ENCODE measurements at places on chromosomes 6 and 20.
A peak's percentile ranks its signal among the peaks of the same experiment; 100 is the strongest.

DNA sequence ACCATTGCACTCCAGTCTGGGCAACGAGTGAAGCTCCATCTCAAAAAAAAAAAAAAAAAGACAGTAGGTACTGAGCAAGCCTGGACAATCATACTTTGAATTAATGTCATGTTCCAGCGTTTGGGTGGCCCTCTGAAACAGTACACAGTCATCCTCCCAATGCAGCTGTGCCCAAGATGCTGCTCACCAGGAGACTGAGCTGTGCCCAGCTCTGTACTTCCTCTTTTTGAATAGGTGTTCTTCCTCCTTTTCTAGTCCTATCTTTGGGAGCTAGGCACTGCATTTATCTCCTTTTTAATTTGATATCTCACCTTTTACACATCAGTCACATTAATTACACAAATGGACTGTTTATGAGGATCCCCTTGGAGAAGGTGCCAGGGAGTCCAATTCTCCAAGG is 101.5 kb downstream of the RPP40 start:
- no peak for DNase-seq

DNA sequence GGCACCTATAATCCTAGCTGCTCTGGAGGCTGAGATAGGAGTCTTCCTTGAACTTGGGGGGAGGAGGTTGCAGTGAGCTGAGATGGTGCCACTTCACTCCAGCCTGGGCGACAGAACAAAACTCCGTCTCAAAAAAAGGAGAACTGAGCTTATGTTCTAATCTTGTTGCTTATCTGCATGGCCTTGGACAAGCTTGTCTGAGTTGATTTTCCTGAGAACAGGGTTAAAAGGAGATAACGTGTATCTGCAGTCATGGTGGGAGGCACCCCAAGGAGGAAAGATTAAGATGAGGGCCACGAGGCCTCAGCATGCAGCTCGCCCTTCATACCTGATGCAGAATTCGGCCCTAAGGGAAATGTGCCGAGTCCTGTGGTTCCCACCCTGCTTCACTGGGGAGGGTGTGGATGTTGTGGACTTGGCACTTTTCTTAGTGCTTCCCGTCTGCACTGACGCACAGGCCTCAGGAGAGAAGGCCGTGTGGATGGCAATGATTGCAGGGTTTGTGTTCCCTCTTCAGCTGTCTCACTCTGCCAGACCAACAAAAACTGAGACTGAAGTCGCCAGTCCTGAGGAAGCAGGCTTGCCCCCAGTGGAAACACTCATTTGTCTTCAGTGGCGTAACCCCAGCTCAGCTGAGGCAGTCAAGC is 56.3 kb downstream of the EZR start:
- DNase-seq = no peak

DNA sequence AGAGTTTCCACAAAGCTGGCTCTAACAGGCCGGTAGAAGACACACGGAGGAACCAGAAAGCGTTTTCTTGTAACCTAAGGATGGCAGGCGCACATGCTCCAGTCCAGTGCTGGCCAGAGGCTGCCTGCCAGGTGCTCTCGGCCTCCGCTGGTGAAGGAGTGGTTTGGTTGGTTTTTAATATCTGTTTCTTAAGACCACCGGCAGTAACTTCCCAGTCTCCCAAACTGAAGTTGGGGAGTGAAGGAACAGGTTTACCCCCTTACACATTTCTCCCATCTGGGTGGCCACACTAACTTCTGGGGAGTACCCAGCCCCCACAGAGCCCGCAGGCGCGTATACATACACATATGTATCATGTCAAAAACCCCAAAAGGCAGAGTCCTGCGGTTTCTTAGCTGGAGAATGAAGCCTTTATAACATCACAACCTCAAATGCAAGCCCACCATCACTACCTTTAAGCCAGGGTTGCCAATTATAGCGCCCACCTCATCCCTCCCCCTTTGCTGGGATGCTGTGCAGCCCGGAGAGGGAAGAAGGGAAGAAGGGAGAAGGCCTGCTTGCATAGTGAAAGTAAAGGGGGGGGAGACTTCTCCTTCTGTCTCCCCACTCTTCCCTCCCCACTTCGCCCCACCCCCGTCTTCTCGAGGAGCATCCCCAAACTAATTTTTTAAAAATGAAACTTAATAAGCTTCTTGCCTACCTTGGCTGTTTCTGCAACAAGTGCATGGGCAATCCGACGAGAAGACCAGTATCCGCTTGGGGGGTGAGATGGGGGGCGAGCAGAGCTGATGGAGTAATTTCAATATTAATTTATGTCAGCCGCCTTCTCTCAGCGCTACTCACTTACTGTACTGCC is 1.0 kb downstream of the TRERF1 start:
- DNase-seq = no peak

DNA sequence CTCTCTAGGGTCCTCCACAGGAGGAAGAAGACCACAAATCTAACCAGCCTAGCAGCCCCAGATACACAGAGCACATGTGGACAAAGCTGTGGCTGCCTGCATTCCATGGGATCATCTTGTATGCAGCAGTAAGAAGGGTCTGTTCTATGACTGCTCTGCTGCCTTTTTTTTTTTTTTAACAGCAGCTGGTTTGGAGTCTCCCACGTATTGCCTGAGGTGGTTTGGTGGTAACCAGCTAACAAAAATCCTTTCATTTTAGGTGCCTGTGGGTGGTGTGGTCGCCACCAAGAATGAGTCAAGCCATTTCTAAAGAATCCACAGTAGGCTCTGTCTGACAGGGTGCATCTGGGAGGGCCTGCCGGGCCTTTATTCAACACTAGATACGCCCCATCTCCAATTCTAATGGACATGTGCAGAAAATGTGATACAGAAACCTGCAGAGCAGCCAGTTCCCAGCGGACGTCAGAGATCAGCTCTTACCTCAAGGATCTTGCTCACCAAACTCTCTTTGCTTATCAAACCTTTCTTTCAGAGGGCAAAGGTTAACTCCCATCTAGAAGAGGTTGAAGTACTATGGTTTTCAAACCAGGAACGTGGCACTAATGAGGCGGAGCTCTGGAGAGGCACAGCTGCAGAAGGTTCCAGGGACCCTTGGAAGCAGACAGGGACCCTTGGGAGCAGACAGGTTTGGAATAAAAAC is 32.0 kb downstream of the GNAS-AS1 start:
- DNase-seq = no peak

GRCh38 chr20:31967830-31968249 is at the start of gene XKR7:
TSS of gene XKR7 (plus strand) at chr20:31968151. CDS start at chr20:31968176, 25 bp downstream.
- DNase-seq = no peak

GRCh38 chr6:36917541-36918193 is 31.9 kb downstream of the C6orf89 start:
- no peak for DNase-seq

GRCh38 chr6:11615214-11615602 is 77.7 kb downstream of the TMEM170B start:
- DNase-seq = no peak

DNA sequence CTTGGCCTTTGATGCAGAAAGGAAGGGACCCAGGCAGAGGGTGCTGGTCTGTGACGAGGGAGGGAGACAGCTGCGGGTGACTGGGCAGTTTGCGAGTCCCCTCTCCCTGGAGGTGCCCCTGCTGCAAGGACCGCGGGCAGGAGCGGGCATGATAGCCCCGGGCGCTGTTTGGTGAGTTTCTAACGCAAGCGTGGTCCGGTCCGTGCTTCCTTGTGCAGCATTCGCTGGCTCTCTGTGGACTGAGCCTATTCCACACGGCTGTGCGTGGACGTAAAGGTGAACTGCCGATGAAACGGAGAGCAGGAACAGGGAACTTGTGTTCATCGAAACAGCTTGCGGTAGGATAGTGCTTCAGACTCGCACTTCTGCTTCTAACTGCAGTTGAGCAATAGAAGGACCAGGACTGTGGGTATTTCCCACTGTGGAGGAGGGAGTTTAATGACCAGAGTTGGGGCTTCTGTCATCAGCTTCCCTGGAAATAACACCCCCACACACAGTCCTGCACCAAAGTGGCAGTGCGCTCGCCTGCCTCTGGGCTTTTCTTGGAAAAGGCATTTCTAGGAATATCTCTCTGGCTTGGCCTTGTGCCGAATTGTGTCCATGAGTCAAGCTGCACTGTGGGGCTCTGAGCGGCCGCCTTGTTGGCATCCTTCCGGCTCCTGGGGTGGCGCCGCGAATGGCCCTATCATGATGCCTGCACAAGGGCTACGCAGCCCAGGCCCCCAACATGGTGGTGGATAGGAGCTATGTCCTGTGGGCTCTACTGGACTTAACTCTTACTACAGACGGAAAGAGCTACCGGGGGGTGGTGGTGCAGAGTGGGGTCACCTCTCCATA is 48.9 kb downstream of the DUSP22 start:
- no peak for DNase-seq

GRCh38 chr6:72916906-72917305 is 295.0 kb downstream of the KCNQ5 start:
- no peak for DNase-seq

GRCh38 chr6:30167101-30167500 is 3.8 kb downstream of the TRIM15 start:
- DNase-seq = no peak

DNA sequence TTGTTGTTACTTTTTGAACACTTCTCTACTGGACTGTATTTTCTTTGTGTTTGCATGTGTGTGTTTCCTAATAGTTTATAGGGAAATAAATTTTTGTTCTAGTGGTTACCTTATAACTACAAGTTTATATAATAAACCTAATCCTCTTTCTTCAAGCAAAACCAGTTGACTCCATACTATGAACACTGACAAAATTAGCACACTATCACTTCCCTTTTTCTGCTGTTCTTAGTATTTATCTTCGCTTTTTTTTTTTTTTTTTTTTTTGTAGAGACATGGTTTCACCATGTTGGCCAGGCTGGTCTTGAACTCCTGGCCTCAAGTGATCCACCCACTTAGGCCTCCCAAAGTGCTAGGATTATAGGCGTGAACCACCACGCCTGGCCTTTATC is 25.0 kb upstream of the C6orf62 start:
- no peak for DNase-seq

DNA sequence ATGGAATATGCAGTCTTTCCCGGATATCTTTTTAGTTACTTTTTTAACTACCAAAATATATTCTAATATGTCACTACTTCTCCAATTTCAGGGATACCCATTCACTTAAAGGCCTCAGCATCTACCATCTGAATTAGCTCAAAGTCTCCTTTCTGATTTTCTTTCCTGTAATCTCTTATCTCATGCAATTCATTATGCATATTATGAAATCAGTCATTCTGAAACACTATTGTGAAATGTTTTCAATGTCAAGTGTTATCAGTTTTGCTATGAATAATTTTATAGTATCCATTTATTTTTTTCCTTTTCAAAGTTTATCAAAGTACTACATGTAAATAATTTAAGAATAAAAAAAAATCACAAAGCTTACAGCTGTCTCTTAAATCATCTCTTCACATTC is 41.2 kb upstream of the TPBG start:
- DNase-seq = no peak

GRCh38 chr20:309841-310644 is 12.7 kb downstream of the ZCCHC3 start:
- peak; percentile 57 for DNase-seq

GRCh38 chr6:89916136-89916920 is 22.1 kb downstream of the GJA10 start:
- DNase-seq = no peak

DNA sequence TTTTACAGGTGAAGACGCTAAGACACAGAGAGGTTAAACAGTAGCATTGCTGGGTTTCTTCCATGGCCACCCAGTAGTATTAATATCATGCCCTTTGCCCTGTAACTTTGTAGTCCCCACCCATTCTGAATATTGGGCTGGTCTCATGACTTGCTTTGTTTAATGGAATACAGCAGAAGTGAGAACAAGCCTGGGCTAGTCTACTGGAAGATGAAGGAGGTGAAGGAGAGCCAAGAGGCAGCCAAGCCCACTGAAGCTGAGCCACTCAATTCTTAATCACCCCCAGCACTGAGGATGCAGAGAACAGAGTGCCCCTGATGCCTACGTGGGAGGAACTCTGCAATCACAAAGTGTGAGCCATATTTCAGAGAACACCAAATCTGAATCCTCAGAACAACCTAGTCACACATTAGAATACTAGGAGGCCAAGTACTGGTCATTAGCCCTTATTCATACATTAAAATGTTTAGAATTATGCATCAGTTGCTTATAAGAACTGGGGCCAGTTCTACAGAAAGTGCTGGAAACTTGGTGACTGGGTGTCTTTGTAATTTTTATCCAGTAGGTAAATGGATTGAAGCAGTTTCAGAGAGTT is 270.1 kb upstream of the PRND start:
- DNase-seq = no peak

DNA sequence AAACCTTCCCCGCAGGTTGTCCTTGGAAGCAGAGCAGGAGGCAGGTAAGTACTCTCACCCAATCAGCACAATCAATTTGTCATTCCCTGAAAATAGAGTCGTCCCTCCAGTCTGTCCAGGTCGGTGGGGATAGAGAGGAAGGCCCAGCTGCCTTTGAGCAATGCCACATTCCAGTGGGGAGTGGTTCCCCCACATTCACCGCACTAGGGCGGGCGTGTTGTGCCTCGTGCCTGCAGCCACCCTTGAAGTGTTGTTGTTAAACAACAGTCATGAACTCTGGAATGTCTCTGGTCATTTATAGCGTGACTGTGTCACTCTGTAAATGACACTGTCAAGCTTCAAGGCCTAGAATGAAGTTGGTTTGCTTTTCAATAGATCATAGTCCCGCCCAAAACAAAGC is 33.4 kb downstream of the PRDM1 start:
- DNase-seq = no peak

GRCh38 chr20:3222635-3223600 is 13.6 kb downstream of the ITPA start:
- no peak for DNase-seq

GRCh38 chr6:83883240-83883639 is 23.8 kb downstream of the CYB5R4 start:
- no peak for DNase-seq

DNA sequence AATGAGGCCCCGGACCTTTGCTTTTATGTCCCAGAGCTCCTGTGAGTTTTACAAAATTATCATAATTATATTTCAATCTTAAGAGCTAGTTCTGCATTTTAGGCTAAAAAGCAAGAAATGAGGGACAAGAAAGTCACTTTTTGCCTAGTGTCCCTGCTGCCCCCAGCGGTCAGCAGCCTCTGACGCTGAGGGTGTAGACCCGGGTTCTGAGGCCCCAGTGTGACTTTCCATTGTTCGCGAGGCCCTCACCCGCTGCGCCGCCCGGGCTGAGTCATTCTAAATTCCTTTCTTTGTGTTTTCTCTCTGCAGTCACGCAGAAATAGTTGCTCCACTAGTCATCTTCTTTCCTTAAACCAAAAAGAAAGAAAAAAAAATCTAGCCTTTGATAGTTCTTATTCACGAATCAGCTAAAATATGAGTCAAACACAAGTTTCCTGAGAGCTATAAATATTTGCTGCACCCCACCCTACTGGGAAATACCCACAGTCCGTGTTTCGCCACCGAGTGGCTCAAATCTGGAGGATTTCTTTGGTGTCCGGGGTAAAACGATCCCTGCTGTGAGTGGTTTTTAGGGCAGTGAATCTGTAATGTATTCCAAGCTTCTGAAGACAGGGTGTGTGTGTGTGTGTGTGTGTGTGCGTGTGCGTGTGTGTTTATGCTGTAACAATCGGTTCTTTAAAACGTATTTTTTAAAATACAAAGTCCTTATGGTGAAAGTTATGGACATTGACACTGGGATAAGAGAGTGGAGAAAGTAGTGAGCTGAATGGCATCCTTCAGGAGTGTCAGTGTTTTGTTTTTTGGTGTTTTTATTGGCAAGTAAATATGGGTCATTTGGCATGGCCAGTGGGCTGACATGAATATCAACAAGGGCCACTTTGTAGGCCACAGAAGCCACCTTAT is 59.7 kb upstream of the EEF1A1 start:
- DNase-seq = peak; percentile 62

- DNase-seq = no peak
These were observed 29.0 kb downstream of the ADGRF4 start for GRCh38 chr6:47727391-47727790.

Measured in stimulated activated CD8-positive, alpha-beta memory T cell treated with anti-CD3 and anti-CD28 coated beads, Interleukin-12 subunit alpha, Interleukin-12 subunit beta, amount 100 ng/mL, for 1 hour (primary cell).